ENCODE measurements at places on chromosomes 5 and 9. TPM values are rescaled to one million over a fixed set of nuclear protein-coding genes. Genes with fewer than 3 reads are reported as not detected.

HAVCR1 gene
- not detected for polyA plus RNA-seq

EGFLAM gene
- 5.6 TPM for polyA plus RNA-seq

SV2C gene
- not detected for polyA plus RNA-seq

SPATA31E1 gene
- polyA plus RNA-seq: not detected

CCDC183 gene
- 0.20 TPM for polyA plus RNA-seq

LRRTM2 gene
- 0.07 TPM for polyA plus RNA-seq

PCSK1 gene
- 0.11 TPM for polyA plus RNA-seq

All from BJ (cell line).